ENCODE measurements at places on chromosomes 16 and 17. TPM values are rescaled to one million over a fixed set of nuclear protein-coding genes. Genes with fewer than 3 reads are reported as not detected.

Gene ZNF668
- total RNA-seq = 8.9 TPM

Gene MBTD1
- total RNA-seq = 16.9 TPM

Gene CCL8
- not detected for total RNA-seq

Gene PLA2G15
- total RNA-seq = 19.7 TPM

Gene TOB1
- 8.0 TPM for total RNA-seq

Gene CDH8
- total RNA-seq = not detected

Gene BFAR
- total RNA-seq = 153 TPM

Gene MT4
- total RNA-seq = not detected

Gene FDXR
- 42.3 TPM for total RNA-seq

Gene CCL7
- 0.53 TPM for total RNA-seq

Gene PPP1R27
- total RNA-seq = not detected

Gene GAS2L2
- total RNA-seq = not detected

Gene APPBP2
- total RNA-seq = 43.7 TPM

Gene ITGB4
- 3.7 TPM for total RNA-seq

Gene PEX12
- 5.3 TPM for total RNA-seq

Gene GP2
- not detected for total RNA-seq

Gene MT1E
- total RNA-seq = 259 TPM

Gene PLA2G10
- total RNA-seq = not detected
